D341Med (cell line): ENCODE measurements at places on chromosomes 1 and 21.

GRCh38 chr1:37677143-37677439 lies 15.2 kb upstream of the CDCA8 start:
- DNase-seq, result no peak

DNA sequence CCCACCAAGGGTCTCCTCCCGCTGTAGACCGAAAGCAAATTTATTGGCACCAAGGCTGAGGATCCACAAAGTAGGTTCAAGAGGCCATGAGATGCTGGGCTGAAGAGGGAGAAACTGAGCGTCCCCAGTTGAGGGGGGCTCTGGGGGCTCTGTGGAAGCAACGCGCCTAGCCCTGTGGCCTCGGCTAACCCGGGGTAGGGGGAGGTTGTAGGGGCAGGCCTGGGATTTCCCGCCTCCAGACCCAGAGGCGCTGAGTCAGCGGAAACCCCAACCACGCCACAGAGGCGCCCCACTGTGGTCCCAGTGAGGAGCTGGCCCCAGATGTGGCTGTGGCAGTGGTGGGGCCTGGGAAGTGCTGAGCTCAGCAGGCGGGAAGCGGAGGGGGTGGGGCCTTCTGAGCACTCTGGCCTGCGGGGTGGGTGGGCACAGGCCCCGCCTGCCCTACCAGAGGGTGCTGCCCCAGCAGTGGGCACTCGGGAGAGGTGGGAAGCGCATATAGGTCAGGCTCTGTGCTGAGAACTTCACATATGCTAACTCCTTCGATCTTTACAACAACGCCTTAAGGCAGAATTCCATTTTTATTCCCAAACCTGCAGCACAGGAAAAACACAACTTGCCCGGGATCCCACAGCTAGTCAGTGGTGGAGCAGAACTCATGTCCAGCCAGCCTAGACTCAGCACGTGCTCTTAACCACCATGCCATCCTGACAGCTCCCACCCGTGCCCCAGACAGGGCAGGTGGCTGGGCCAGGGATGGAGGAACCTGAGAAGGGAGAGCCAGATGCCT lies 1.5 kb upstream of the COL16A1 start:
- peak; percentile 48 for DNase-seq

- no peak for DNase-seq
These were observed 2.5 kb downstream of the SHISAL2A start for GRCh38 chr1:52635321-52636089.

DNA sequence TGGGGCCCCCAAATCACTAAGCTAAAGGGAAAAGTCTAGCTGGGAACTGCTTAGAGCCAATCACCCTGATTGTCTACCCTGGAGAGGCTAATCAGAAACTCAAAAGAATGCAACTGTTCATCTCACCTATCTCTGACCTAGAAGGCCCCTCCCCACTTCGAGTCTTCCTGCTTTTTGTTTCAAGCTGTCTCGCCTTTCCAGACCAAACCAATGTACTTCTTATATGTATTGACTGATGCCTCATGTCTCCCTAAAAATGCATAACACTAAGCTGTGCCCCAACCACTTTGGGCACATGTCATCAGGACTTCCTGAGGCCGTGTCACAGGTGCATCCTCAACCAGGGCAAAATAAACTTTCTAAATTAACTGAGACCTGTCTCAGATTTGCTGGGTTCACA lies 209.5 kb downstream of the APP start:
- no peak for DNase-seq

DNA sequence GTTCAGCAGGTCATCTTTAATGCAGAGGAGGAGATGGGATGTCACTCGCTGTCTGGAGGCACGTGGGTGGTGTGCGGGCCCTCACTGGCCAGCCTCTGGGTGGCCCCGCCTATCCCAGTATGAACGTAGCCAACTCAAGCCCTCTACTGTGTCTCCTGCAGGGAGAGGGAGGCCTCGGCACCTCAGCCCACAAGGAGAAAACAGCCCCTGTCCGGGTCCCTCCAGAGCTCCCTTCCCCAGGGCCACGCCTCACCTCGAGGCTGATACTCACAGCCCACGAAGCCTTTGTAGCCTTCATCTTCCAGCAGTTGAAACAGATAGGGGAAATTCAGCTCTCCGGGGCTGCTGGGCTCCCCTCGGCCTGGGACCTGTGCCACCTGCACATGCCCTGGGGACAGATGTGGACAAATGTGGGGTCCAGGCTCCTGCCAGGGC lies 2.6 kb downstream of the HYI start:
- DNase-seq, result no peak

GRCh38 chr1:29202584-29203340 lies 21.1 kb upstream of the SRSF4 start:
- DNase-seq, result peak; percentile 86

- DNase-seq, result peak; percentile 14
These were observed 44.0 kb downstream of the GPR161 start for GRCh38 chr1:168092566-168093355.

- DNase-seq, result no peak
These were observed 24.8 kb downstream of the GPR137B start for GRCh38 chr1:236167154-236167553.

- DNase-seq, result no peak
These were observed 522 bp downstream of the RC3H1 start for GRCh38 chr1:174021591-174022079.

- no peak for DNase-seq
These were observed 191.7 kb upstream of the CAMK1G start for GRCh38 chr1:209391792-209392191.

- no peak for DNase-seq
These were observed 408.4 kb downstream of the NTNG1 start for GRCh38 chr1:107549152-107549810.

DNA sequence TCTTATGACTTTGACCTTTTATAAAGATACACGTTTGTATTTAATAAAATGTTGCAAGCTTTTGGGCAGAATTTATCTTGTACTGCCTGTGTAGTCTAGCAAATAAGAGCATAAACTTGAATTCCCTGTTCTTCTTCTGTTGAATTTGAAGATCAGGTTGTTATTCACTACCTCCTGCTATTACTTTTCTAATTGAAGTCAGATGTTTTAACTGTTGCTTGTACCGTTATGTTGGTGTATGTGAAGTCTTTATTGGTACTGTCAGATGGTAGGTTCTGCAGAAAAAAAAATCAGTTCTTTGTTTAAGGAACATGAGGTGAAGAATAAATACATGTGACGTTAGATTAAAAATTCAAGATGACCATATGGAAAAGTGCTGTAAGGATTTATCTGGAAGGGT lies 69.1 kb downstream of the DYRK1A start:
- DNase-seq, result no peak

DNA sequence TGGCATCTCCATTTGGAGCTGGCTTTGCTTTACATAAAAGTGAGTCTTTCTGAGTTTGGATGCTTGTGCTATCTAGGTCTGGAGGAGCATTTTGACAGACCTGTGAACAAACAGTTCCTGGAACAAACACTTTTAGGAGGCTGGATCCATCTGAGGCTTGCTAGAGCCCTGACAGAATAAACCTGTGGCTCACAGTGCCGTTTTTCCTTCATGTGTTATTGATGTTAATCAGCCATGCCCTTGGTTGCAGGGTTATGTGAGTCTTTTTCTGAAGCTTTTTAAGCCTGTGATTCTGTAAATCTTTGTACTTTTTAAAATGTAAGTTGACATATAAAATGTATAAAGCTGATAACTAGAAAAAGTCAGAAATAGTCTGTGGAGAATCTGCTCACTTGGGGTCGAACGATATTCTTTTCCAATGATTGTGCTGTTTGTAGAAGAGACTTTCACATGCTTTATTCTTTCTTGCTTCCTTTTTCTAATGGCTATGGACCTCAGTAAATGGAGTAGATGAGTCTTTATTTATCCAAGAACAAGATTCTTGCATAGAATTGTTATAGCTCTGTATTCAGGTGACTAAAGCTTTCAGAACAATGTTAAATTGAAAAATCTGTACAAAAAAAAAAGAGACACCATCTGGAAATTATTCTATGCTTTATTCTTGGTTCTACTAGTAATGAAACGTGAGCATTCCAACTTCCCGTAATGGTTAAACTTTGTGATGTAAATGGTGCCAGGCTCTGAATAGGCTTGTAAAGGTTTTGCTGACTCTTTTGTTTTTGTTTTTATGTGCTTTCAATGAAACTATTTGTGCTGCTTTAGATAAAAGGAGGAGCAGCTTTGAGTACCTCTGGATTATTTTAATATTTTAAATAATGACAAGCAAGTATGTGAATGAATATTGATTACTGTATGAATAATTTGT lies 53.7 kb downstream of the CACHD1 start:
- DNase-seq, result no peak

GRCh38 chr21:36811762-36812161 lies 112.8 kb downstream of the SIM2 start:
- DNase-seq, result no peak

DNA sequence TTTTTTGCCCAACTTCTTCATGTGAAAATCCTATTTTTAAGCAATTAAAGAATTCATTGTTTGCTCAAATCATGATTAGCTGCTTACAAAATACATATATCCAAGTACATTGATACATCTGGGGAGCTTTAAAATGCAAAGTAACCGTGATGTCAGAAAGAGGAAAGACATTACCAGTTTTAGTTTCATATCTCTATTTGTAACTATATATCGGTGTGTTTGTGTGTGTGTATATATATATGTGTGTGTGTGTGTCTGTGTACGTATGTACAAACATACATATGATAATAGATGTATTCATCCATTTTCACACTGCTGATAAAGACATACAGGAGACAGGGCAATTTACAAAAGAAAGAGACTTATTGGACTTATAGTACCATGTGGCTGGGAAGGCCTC lies 310.1 kb downstream of the DPYD start:
- no peak for DNase-seq

DNA sequence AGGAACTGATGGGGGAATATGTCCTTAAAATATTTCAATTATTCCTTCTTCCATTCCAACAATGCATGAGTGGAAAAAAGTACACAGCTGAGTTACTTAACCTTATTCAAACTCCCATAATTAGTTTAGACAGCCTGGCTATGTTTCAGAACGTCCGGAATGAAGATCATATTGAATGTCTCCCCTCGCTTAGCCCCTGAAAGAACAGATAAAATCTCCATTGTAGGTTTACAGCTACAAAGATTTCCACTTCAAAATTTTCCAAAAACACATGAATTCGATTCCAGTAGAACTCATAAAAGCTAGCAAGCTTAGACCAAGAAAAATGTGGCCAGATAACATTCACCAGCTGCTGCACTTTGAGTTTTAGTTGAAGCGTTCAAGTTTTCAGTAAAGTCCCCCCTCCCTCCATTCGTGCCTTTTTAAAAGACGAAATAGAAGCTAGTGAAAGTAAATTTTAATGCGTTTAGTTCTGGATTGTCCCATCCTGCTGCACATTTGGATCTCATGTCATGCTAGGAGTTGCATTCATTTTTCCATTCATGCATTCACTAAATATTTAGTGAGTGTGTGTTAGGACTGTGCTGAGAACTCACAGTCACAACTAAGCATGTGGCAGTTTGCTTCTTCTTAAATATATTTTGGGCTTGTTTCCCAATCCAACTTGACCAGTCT lies 29.4 kb upstream of the SSX2IP start:
- no peak for DNase-seq

DNA sequence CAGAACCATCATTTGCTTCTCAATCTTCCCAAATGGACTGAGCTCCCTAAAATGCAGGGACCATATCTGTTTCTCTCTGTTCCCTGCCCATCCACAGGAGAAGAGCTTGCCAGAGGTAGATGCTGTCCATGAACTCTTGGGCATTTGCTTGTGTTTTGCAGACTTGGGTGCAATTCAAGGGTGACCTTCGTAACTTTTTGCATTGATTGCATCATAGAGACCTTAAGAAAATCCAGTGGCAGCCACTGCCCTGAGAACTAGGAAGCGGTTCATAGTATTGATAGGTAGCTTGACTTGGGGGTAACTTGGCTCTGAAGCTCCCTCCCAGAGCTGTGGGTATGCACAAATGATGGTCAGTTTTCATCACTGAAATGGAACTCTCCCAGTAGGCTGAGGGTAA lies 34.3 kb upstream of the EDEM3 start:
- DNase-seq, result no peak

GRCh38 chr1:221735999-221736398 lies 5.9 kb downstream of the DUSP10 start:
- DNase-seq, result no peak

DNA sequence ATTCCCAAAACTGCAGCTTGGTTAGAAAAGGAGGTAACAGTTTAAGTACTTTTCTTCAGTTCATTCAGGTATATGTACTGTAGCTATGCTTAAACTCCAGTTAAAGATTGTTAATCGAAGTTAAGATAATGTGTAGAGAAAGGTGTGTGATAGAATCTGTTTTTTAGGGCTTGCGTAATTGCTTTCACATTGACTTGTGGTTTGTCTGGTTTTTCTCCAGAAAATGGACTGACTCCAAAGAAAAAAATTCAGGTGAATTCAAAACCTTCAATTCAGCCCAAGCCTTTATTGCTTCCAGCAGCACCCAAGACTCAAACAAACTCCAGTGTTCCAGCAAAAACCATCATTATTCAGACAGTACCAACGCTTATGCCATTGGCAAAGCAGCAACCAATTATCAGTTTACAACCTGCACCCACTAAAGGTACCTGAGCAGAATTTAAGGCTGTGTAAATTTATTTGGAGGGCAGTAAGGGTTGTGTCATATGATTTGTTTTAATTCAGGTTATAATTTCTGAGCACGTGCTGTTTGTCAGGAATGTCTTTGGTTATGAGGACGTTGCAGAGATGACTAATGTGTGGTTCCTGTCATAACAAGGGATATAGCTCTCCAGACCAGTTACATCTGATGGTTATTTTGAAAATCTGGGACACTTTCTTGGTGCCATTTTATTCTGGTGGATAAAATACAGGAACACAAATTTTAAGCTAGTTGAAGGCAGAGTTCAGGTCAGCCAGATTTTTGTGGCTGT lies 26.0 kb downstream of the ATF6 start:
- DNase-seq, result no peak

GRCh38 chr1:76542359-76542758 lies 324.9 kb upstream of the ST6GALNAC5 start:
- no peak for DNase-seq

GRCh38 chr21:42706765-42707164 lies 53.3 kb downstream of the PDE9A start:
- DNase-seq, result no peak

DNA sequence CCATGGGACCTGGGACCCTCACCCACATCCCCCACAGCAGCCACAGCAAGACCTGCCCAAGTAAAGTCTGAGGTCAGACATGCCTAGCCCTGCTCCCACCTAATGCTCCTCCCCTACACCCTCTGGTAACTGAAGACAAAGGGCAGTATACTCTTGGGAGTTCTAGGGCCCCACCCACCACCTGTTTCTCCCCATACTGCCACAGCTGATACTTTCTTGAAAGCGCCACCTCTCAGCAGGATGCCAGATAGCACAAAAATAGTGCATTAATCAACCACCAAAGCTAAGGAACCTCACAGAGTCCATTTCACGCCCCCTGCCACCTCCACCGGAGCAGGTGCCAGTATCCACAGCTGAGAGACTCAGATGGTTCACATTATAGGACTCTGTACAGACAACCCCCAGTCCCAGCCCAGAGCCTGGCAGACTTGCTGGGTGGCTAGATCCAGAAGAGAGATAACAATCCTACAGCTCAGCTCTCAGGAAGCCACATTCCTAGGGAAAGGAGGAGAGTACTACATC lies 238.1 kb downstream of the LRRC40 start:
- no peak for DNase-seq

- no peak for DNase-seq
These were observed 42.9 kb upstream of the ID3 start for GRCh38 chr1:23601968-23602876.
